ENCODE measurements at places on chromosomes 7 and 10.
A peak's percentile ranks its signal among the peaks of the same experiment; 100 is the strongest.

GRCh38 chr7:45181991-45182855 is 24.6 kb downstream of the RAMP3 start:
- no peak for DNase-seq

DNA sequence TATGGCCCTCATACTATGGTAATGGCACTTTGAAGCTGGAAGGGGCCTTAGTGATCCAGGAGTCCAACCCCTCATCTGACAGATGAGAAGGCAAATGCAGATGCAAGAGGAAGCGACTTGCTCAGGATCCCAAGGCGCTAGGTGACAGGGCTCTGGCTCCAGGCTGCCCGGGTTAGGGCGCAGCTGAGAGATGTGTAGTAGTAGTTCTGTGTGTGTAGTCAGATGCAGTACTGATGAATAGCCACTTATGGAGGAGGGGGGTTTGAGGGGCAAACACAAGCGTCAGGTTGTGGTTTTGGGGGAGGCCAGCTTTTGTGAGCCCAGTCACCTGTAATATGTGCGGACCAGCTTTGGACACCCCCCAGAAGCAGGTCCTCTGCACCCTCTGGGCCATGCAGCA is 4.8 kb downstream of the ADRA2A start:
- DNase-seq: no peak

- DNase-seq: no peak
These were observed 213.9 kb downstream of the CREB5 start for GRCh38 chr7:28626221-28626620.

- no peak for DNase-seq
These were observed 36.2 kb downstream of the SYPL1 start for GRCh38 chr7:106075937-106076336.

DNA sequence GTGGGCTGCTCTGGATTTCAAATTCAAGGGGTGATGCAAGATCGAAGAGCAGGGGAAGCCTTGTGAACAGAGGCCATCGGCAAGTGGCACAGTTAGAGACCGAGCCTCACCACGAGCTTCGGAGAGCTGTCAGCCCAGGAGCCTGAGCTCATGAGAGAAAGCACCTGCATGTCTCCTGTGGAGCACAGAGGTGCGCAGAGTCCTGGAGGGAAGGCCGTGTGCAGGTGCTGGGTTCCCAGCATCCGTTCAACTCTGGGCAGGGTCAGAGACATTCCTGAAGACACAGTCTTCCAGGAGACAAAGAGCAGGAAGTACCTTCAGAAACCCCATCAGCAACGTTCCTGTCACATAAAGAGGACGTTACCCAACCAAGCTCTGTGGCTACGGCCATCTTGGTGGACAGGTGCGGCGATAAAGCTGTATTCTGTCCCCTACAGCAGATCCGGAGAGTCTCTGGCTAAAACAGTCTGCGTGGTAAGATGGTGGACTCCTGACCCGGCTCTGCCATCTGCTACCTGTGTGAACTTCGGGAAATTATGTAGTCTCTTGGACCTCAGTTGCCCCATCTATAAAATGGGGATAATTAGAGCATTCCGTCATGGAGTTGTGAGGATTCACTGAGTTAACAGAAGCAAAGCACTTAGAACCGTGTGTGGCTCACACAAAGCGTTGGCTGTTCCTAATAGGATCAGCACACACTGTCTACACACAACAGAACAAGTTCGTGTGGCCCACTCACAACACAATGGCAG is 40.6 kb downstream of the NOD1 start:
- DNase-seq: no peak

- no peak for DNase-seq
These were observed 648.0 kb upstream of the IGFBP3 start for GRCh38 chr7:46569133-46569465.

- no peak for DNase-seq
These were observed 27.2 kb downstream of the IKZF1 start for GRCh38 chr7:50331564-50332208.

GRCh38 chr10:96333101-96333500 is 25.7 kb downstream of the OPALIN start:
- no peak for DNase-seq

DNA sequence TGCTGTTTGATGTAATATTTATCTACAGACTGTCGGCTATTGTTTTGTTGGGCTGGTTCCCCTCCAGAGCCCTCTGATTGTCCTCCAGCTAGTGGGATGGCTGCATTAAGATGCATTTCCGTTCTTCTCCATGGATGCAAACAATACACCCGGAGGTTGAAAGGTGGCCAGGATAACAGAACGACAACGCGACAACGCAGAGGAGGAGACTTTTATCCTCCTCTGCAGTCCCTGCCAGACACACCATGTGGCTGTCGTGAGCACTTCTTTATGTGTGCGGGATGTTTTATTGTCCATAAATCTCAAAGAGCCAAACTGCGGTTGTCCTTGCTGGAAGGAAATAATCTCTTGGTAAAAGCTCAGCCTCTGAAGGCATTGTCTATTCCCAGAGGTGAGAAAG is 39.1 kb upstream of the TCERG1L start:
- no peak for DNase-seq

DNA sequence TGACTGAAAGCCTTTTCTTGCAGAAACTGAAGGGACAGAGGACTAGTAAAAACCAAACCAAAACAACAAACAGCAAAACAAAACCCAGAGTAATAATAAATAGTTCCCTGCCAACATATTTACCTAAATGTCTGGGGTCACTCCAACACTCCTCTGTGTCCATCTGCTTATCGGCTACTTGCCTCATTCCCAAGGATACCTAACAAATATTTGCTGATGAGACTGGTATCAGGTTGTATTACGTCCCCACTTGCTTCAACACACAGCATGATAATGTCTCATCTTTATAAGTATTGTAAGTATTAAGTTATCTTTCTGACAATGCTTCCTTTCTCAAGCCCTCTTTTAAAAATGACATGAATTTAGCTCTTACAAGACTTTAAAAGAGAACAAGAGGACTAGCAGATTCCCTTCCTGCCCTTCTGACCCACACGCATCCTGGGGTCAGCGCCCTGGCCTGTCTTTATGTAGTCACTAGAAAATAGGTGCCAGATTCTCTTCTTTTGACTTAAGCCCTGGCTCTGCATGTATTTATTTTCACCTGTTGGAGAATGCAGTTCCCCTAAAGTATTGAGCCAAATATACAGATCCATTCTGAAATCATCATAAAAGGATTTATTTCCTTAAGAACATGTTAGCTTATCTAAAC is 110.2 kb downstream of the SEM1 start:
- DNase-seq: no peak

- no peak for DNase-seq
These were observed 411.9 kb upstream of the KLF6 start for GRCh38 chr10:4196771-4197390.

DNA sequence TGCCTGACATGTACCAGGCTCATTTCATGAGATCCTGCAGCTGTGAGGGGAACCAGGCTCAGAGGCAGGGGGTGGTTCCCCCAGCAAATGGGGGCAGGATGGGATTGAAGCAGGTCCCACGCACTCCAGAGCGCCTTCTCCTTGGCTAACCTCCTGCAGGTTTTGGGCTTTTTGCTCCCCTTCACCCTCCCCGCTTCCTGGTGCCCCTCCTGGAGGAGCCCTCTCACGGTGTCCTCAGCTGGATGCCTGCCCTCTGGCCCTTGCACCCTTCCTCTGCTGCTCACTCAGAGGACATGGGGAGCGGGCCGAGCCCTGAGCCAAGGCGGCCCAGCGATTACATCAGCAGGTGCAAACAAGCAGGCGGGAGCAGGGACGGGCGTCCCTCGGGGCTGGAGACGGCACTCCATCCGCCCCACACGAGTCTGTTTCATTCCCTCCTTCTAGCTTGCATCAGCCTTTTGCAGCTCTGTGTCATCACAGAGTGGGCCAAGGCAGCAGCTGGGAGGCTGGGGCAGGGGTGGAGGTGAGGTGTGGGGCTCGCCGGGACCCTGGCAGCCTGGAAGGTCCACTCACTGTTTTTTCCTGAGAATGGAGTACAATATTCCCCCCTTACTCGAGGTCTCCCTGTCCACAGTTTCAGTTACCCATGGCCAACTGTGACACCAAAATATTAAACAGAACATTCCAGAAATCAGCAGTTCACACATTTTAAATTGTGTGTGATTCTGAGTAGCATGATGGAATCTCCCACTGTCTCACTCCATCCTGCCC is 52.7 kb upstream of the SLC29A3 start:
- DNase-seq: peak; percentile 29

GRCh38 chr7:29143751-29144150 is 2.6 kb downstream of the CPVL start:
- no peak for DNase-seq

- no peak for DNase-seq
These were observed 27.9 kb downstream of the SCART1 start for GRCh38 chr10:133481657-133482056.

Measured in HAP-1 (cell line).